ENCODE measurements at places on chromosomes 16 and 17.

GRCh38 chr17:55710410-55710809 lies 12.3 kb downstream of the TMEM100 start:
- no peak for DNase-seq

DNA sequence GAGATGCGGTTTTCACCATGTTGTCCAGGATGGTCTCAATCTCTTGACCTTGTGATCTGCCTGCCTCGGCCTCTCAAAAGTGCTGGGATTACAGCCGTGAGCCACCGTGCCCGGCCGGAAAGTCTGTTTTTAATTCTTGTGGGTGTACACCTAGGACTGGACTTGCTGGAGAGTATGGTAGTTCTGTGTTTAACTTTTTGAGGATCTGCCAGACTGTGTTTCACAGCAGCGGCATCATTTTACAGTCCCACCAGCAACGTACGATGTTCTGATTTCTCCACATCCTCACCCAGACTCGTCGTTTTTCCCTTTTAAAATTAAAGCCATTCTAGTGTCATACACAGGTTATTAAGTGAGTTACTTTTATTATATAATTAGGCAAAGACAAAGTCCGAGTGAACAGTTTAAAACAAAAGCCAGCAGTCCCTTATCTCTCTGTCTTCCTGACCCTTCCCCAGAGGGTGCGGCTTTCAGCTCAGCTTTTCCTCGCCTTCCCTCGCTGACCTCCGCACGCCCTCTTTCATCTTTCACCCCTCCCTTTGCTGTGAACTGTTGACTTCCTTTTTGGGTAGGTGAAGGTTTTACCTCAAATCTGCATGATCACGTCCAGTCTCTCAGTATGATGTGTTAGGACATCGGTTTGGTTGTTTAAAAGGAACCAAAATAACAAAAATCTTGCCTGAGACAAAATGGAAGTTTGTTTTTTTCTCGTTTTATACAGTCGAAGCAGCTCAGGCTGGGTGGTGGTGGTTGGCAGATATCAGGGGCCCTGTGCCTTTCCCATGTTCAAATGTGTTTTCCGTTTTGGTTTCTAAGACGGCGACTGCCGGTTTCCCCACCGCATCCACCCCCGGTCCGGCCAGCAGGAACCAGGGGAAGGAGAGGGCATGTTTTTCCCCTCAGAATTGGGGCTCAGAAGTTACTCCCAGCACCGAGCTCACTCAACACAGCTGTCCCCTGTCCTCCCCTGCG lies 18.0 kb downstream of the FAM234A start:
- DNase-seq, result no peak

GRCh38 chr17:45020354-45021138 lies 30.9 kb downstream of the DCAKD start:
- DNase-seq, result no peak

DNA sequence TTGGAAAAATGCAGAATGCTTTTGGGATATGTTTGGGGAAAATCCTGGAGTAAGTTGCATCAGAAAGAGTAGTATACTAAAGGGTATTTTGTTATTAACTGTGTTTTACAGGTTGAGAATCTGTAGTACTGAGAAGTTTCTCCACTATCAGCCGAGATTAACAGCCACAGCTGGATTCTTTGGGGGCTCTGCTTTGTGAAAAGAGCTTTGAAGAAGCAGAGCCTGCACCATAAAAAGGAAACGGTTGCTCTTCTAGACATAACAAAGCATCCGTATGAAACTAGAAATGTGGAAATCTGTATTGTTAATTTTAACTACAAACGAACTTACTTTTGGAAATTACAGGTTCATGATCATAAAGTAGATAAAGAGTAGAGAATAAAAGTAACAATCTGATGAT lies 5.3 kb downstream of the NLK start:
- DNase-seq, result no peak

GRCh38 chr16:6114691-6115090 lies 1017.1 kb upstream of the EEF2KMT start:
- DNase-seq, result no peak

GRCh38 chr17:8892338-8892690 lies 24.8 kb upstream of the PIK3R6 start:
- DNase-seq, result no peak

DNA sequence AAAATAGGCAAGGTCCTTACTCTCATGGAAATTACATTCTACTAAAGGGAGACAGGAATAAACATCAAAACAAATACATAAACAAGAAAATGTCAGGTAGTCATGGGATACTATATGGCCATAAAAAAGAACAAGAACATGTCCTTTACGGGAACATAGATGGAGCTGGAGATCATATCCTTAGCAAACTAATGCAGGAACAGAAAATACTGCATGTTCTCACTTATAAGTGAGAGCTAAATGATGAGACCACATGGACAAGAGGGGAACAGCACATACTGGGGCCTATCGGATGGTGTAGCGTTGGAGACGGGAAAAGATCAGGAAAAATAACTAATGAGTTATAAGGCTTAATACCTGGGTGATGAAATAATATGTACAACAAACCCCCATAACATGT lies 69.1 kb downstream of the BRIP1 start:
- no peak for DNase-seq

DNA sequence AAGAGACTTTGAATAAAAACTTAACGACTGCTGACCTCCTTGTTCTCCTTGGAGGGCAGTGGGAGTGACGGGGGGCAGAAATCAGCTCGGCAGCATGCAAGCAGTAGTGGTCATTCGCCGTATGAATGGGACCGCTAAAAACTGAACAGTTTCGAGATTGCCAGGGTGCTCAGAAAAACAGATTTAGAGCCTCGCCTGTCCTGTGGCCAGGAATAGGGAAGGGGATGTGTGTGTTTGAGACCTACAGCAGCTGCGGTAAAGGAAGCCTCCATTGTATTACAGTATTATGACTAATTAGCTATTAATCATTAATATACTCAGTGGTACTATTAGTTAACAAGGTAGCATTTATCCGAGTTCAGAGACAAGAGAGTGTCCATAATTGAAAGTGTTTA lies 670 bp upstream of the ZNF652 start:
- DNase-seq, result no peak

DNA sequence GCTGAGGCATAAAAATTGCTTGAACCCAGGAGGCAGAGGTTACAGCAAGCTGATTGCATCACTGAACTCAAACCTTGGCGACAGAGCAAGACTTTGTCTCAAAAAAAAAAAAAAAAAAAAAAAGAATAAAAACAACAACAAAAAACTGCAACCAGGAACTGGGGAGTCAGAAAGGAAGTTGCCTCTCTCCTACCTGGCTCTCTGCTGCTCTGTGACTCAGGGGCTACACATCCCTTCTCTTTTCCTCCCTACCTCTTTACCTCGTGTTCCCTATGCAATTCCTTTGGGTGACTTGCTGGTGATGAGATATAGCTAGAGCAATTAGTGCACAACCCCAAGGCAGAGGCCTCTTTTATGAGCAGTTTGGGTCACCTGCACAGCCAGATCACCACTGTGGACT lies 95.9 kb downstream of the ABCC1 start:
- no peak for DNase-seq

GRCh38 chr16:64390102-64390501 lies 731.8 kb downstream of the CDH11 start:
- DNase-seq, result no peak

DNA sequence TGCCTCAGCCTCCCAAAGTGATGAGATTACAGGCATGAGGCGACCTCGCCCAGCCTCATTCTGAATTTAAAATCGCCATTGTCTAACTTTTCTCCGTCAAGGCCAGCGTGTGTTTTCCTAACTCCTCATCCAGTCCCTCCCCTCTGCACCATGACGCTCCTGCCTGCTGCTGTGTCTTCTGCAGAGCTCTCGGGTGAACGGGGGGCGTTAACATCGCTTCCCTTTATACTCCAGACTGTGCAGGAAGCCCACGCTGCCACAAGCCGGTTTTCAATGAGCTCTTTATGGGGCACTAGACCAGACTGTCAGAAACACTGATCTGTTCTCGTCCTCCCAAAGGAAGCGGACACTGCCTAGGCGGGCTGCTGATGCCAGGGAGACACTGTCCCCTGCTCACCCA lies 13.2 kb downstream of the AANAT start:
- DNase-seq, result no peak

GRCh38 chr16:30521476-30521872 lies 4.9 kb downstream of the ZNF768 start:
- DNase-seq, result no peak

GRCh38 chr17:27907976-27908558 lies 14.9 kb upstream of the LYRM9 start:
- no peak for DNase-seq

- DNase-seq, result peak; percentile 98
Observed at GRCh38 chr16:18801145-18801972, at the start of gene ARL6IP1. TSS of gene ARL6IP1 (minus strand) at chr16:18801549. CDS start at chr16:18801466, 83 bp downstream.

- no peak for DNase-seq
Observed at GRCh38 chr17:49514071-49514721, 19.1 kb downstream of the NGFR start.

- no peak for DNase-seq
Observed at GRCh38 chr17:3004925-3005324, 58.5 kb downstream of the OR1D5 start.

DNA sequence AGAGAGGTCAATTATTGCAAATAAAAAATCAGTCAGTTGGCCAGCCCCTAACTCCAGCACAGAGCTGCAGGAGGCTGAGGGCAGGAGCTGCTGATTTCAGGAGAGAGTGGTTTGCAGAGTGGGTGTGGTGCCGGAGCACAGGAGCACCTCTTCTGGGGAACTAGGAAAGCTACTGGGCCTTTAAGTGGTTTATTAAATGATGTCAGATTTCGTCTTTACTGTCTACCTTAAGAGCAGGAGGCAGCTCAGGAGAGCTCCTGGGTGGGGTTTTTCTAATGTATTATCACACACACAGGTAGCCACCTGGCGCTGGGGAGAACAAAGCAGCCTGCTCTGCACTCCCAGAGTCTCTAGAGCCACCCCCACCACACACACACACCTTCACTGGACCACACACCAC lies 11.5 kb upstream of the HAS3 start:
- no peak for DNase-seq

DNA sequence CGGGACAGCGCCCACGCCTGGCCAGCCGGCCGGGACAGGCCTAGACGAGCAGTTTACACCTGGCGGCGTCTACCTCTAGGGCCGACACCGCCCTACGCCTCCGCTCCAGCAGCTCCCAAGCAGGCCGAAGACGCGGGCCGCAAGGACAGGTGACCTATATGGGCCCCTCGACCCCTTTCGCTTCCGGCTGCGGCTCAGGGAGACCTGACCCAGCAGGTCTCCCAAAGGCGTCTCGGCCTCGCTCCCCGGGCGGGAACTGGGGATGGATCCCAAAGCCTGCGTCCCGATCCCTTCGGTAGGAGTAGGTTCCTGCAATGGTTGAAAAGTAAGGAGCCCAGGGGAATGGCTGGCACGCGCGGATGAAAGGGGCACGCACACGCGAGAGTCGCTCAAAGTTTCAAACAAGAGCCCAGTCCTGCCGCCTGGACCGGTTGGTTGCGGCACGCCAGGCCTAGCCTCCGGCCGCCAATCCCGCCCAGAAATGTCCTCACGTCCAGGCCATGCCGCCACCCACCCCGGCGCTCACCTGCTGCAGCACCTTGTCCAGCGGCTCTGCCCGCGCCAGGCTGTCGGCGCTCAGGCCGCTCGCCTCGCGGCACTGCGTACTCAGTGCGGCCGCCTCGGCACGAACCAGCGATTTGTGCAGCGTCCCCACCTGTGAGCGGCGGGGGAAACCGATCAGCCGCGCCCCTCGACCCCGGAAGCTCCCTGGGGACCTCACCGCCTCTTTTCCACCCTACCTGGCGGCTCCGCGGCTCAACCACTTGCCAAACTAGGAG lies 630 bp downstream of the ESRP2 start:
- no peak for DNase-seq

DNA sequence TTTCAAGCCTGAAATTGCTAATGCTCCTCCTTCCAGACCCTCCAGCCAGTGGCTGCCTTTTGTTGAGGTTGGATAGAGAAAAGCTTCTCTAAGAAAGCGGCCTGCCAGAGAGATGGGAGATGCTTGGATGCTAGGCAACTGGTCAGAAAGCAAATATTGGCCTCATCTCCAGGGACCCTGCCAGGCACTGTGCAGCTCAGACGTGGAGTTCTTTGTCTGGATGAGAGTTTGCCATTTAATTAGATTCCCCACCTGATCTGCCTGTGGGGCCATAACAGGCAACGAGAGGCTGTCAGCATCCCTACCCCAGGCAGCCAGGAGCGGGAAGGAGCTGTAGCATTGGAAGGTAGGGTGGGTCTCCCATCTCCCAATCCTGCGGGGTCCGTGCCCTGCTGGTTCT lies 52.7 kb downstream of the ASIC2 start:
- DNase-seq, result no peak

GRCh38 chr16:1486551-1487390 lies 2.0 kb downstream of the PTX4 start:
- DNase-seq, result no peak

DNA sequence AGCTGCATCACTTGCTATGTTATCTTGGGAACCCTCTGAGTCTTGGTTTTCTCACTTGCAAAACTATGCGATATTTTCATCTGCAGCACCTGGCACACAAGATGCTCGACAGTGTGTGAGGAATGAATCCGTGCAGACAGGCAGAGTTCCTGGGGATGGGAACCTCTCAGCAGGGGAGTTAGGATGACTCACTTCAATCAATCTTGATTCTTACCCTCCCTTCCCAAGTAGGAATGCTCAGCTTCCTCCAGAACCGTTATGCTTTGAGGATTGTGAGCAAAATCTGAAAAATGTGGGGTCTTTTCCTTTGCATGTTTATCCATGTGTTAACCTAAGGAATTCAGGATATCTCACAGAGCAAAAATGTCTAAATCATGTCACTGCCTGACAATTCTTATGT lies 68.9 kb upstream of the HNF1B start:
- no peak for DNase-seq

GRCh38 chr17:17032131-17032692 lies 10.0 kb upstream of the MPRIP start:
- DNase-seq, result no peak

DNA sequence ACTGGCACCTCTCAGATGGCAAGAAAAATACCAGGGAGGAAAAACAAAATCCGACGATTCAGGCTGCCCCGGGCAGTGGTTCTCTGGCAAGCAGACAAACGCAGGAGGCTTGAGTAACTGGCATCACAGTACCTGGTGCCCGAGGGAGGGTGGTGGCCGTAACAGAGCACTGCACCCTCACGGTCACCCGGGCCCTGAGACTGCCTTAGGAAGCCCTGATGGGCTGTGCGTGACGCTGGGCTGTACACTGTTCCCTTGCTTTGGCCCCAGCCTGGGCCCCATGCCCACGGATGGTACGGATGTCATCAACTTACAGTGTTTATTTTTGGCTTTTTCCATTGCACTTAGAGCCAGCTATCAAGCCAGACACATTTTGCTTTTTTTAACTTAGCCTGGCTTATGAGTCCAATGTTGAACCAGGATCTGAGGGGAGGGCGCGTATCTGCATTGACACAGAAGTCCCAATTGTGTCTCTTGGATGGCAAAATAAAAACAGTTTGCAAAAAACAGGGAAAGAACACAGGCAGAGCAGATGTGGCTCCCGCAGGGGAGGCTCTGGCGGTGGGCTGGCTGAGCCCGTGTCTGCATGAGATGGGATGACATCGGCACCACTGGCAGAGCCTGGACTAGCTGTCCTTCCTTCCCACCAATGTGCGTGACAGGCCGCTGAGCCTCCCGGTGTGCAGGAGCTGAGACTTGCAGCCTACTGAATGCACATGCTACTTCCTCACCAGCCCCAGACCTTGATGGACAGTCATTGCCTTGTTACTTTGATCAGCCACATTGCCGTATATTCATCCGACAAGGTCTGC lies 287.7 kb downstream of the FOXL1 start:
- no peak for DNase-seq

All from stimulated activated CD8-positive, alpha-beta memory T cell treated with anti-CD3 and anti-CD28 coated beads, Interleukin-7, amount 100 ng/mL, for 4 hours (primary cell).